ENCODE measurements at places on chromosomes 12 and 14.
A peak's percentile ranks its signal among the peaks of the same experiment; 100 is the strongest.

DNA sequence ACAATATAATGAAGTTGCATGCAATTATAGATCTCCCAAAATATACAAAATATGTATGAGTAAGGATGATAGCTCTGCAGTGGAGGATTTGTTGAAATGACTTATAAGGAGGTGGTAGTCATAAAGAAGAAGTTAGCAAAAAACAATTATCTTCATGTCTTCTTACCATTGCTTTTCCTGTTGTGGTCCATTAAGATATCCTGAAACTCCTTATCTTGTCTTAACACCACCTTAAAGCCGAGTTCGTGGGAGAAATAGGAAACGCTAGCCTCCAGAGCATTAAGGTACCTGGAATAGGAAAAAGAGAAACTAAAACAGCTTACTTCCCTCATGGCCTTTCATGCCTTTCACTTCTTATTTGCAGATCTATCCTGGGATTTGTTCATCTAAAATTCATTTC is 15.2 kb downstream of the GUCY2C start:
- no peak for DNase-seq

DNA sequence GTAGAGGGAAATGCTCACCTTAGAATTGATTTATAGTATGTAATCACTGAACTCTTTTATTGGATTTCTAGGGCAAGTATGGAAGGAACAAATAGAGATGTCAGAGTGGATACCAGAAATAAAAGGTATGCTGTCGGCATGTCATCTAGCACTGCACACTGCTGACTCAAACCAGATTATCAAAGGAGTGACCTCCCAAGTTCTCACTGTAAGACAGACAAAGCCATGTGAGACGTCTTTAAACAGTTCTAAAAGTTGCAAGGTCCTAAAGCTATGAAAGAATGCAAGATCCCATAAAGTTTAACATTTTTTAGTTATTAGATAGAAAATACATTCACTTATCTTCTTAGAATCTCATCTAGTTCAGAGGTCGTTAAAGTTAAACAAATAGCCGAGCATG is 70.0 kb upstream of the CPM start:
- DNase-seq: no peak

- no peak for DNase-seq
These were observed 18.7 kb upstream of the HDAC7 start for GRCh38 chr12:47838286-47838931.

DNA sequence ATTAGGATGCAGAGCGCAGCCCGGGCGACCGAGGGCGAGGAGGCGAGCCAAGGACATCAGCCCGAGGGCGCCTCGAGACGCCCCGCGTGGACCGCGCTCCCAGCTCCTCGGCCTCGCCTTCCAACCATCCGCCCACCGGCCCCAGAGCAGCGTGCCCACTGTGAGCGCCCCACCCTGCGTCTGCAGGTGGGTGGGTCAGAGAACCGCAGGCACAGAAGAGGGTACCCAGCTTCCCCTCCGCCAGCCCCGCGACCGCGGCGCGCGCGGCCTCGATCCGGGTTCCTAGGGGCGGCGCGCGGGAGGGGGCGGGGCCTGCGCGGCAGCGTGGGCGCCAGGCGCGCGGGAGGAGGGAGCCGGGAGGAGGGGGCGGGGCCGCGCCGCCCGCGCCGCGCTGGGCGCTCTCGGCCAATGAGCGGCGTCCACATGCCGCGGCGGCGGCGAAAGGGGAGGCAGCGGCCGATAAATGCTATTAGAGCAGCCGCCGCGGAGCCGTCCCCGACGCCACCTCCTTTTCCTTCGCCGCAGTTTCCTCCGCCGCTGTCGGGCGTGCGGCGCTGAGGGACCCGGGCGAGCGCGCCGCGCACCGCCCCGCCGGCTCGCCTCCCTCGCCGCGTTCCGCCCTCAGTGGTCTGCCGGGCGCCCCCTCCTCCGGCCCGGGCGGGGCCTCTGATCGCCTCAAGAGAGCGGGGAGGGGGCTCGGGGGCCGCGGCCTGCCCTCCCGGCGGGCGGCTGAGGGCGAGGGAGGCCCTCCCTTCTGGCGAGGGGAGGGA is at the start of gene ATP2A2:
Gene ATP2A2 (plus strand): TSS at position 469 of the 770 bp plus-strand sequence. CDS start 543 bp downstream, outside the sequence.
- peak; percentile 79 for DNase-seq

GRCh38 chr14:92443741-92444140 is 69.8 kb upstream of the RIN3 start:
- DNase-seq: no peak

DNA sequence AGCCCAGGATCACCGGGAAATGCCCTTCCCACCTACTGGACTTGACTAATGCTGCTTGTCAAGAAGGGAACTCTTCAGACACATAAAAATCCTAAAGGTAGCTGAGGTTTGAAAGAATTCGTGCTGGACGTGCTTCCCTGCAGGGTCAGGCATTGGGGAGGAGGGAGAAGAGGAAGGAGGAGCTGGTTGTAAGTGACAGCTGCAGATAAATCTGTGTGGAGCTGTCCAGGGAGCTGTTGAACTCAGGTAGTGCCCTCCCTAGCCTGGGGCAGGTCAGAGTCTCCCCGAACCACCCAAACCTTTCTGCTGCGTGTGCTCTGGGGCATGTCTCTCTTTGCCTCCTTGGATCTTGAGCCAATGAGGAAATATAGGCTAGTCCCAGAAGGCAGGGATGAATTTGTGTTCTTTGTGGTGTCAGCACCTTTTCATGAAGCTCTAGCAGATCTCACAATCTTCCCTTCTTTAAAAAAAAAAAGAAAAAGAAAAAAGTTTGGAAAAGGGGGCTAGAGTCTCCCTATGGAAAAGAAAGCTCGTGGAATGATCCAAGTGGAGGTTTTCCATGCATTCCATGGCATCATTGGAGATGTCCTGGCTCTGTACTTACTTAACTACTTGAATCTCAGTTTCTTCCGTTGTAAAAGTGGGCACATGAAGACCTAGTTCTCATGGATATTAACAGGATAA is 23.6 kb upstream of the FOS start:
- DNase-seq: no peak

- DNase-seq: no peak
These were observed 1.4 kb downstream of the MEG3 start for GRCh38 chr14:100827101-100828021.

DNA sequence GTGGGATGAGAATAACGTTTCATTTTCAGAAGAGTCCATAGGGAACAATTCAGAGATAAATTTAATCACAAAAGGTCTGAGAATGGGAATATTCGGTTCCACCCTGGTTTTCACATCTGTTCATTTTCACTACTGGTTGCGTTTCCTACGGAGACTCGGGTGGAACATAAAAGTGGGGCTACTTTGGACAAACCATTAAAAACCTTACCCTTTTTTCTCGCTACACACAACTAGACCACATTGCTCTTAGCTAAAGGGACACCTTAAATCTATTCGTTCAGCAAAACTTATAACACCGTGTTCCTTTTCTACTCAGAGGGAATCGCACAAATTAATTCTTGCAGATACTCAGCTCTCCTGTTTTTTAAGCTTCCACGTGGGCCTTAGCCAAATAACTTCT is 1.0 kb upstream of the SUDS3 start:
- no peak for DNase-seq

- no peak for DNase-seq
These were observed 121.3 kb upstream of the KRAS start for GRCh38 chr12:25372002-25372401.

DNA sequence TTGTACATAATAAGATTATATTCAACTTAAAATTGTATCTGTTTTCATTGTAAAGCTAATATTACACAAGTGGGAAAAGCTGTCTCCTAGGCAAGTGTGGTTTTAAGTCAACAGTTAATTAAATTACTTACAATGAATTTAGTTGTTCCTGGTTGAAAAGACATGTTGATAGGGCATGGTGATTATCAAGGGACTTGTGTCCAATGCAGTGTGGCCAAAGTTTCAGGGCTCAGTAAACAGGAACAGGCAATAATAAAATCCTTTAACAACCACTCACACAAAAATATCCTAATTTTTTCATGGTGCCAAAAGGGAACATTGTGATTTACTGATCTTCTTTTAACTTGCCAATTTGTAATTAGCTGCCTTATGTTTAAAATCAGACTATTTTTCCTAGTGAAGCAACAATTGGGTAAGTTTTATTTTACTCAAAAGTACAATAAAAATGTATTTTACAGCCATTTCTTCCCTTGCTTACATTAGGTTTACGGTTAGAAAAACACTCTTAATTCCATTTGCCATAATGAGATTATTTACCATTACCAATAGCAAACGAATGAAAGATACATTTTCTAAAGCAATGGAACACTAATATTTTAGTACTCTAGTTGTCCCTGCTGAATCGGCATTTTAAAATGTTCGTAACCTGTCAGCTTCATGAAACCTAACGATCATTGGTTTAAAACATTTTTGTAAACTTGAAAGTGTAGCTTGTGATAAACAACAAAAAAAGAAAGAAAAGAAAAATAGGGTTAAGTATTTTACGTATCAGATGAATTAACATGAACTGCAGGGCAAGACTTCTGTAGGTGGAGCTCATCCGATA is 1.8 kb upstream of the WNK1 start:
- no peak for DNase-seq

GRCh38 chr12:25943940-25944339 is 14.5 kb upstream of the RASSF8 start:
- DNase-seq: no peak

GRCh38 chr14:80212023-80212397 is 706 bp upstream of the DIO2 start:
- DNase-seq: no peak

GRCh38 chr12:49621651-49622500 is 1.5 kb upstream of the PRPF40B start:
- DNase-seq: no peak

DNA sequence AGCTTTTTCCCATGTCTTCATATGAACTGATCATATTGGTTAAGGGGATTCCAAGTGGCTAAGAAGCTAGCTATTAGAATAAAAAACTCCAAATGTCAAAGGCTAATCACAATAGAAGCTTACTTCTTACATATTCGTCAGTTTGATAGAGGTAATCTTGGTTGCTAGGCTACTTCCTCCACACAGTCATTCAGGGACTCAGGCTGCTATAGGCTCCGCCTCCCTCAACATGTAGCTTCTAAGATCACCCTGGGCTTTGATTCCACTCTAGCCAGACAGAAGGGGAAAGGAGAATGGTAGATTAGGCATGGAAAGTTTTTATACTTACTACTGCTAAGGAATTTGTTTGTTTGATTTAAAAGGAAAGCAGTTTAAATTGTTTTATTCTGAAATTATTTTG is 207.9 kb downstream of the EFCAB11 start:
- no peak for DNase-seq

DNA sequence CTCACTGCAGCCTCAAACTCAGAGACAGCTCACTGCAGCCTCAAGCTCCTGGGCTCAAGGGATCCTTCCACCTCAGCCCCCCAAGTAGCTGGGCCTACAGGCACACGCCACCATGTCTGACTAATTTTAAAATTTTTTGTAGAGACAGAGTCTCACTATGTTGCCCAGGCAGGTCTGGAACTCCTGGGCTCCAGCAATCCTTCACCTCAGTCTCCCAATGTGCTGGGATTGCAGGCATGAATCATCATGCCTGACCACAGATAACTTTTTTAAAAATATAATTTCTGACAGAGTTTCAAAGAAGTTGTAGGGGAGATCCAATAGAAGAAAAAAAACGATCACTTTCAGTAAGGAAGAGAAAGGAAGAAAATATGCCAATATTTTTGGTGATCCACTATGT is 189.7 kb upstream of the CDKN3 start:
- DNase-seq: no peak

DNA sequence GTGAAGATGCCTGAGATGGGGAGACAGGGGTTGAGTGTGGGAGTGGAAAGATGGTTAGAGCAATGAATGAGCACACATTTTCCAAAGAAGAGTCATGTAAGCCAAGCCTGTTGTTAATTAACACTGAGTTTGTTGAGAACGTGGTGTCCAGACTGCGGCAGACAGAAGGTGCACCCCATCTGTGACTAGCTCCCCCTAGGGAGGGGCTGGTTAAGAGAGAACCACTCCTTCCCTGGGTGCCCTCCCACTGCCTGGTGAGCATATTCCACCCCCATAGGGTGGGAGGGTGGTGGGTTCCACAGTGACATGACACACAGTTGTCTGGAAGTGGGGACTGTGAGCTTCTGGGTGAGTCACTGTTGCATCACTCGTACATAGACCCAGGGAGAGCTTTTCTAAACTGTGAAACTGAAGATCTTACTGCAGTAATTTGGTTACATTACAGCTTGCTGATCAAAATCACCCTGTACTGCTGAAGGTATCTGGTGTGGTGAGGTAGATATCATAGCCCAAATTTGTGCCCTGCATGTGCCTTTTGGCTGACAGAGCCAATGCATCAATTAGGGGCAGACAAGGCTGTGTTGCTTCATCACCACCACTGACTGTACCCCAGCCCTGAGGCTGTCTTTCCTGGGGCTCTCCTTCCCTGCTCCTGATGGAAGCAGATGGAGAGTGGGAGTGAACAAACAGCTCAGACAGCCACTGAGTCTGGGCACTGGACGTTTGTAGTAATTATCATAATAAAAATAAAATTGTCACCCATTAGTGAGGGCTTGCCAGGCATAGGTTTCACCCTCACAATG is 150.9 kb downstream of the EMP1 start:
- no peak for DNase-seq

DNA sequence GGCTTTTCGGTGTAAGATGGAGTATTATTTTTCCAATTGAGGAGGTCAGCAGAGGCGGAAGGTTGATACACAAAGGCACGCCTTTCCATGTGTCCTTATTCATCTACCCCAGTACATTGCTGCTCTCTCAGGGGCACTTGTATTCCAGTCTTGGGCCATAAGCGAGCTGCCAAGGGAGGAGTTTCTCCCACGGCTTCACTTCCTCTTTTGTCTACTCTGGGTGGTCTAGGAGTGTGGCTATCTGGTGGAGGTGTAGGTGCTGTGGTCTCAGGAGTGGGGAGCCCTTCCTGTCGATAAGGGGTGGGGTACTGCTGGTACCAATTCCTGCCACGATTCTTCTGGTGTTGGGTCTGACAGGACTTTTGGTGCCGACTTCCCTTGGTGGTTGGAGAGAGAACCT is 73.4 kb downstream of the GAS2L3 start:
- no peak for DNase-seq

GRCh38 chr14:90697577-90698206 is 118.5 kb downstream of the TTC7B start:
- DNase-seq: peak; percentile 57

- no peak for DNase-seq
These were observed 29.4 kb upstream of the NOS1 start for GRCh38 chr12:117390866-117391265.

DNA sequence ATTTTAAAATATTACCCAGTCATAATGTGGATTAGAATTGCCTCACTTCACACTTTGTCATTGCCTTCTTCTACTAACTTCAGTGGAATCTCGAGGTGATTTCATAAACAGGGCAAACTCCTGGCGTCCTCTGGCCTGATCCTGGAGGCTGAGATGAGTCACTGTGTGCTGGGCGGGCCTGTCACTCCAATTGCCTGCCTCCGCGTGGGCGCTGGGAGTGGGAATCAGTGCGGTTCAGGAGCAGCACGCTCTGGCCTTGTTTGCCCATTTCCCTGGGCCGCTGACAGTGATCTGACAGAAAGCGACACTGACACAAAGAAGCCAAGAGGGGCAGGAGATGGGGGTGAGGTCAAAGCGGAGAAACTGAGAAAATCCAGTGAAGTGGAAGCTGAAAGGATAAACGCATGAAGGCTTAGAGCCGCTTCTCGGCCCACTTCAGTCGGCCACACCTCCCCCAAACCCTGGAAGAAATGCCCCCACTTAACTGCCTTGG is 29.7 kb downstream of the LGR5 start:
- no peak for DNase-seq
